ENCODE measurements at places on chromosomes 11 and 22. TPM values are rescaled to one million over a fixed set of nuclear protein-coding genes. Genes with fewer than 3 reads are reported as not detected.

MLC1 gene
- total RNA-seq = 176 TPM

DNA sequence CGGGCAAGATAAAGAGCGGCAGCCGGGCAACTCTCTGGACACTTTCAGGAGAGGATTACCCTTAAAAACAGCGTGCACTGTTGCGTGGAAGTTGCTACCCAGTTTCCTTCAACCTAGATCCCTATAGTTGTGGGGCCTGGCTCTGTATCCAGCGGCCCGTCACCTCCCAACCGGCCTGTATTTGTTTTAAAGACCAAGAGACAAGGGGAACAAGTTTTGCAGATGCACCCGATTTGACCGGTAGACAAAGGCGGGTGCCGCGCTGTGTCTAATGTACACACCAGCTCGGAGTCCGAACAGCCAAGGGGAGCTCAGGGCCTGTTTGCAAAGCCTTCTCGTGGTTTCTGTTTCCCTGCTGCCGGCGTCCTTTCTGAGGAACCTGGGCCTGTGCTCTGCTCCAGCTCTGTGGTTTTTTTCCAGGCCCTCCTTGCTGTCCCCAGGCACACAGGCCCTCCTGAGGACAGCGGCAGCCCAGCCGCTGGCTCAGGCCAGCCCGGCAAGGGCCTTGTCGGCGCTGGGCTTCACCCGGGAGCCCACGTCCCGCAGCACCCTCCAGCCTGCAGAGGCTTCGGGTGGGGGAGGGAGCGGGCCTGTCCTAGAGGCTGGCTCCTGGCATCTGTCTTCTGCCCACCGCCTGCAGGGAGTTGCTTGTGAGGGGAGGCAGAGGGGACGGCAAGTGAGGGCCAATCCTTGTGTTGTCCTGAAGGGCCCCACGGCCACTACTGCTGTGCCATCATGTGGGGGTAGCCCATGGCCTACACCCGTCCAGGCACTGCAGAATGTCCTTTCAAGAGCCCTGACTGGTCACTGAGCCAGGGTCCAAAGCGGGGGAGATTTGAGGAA lies 1.4 kb downstream of the TBX1 start:
- DNase-seq = no peak

GRCh38 chr11:43072096-43072495 lies 239.7 kb upstream of the API5 start:
- no peak for DNase-seq

SLC5A1 gene
- 0.34 TPM for total RNA-seq

- no peak for DNase-seq
These were observed 22.8 kb downstream of the NPAT start for GRCh38 chr11:108199446-108200321.

DNA sequence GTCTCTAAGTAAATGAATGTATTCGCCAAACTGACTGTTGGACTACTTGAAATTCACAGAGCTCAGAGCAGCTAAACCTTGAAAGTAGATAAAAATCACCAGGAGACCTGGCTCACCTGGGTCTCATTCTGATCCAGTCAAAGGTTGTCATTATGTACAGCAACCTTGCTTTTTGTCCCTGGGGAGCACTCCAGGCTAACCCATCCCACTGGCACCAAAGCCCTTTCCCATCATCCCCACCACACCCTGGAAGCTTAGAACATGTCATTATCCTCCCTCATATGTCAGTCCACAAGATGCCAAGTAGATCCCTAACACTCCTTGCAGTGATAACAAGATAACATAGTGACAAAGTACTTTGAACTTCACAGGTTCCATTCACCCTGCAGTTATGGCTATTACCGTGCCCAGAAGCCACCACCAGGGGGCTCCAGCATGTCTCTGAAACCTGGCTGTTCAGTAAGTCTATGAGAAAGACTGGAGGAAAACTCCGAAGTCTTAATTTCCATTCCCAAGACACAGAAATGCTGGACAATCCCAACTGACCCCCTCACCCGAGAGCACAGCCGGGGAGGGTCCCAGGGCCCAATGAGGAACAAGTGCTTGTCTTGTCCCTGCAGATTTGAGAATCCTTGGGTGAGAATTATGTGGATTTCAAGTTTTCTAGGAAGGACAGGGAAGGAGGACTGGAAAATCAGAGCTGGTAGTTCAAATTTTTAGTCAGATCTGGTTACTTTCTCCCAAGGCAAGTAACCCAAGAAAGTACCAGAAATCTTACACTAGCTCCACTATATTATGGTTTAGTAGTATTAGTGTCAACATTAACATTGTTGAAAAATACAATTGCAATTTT lies 43.0 kb upstream of the USP47 start:
- DNase-seq = peak; percentile 86

DNA sequence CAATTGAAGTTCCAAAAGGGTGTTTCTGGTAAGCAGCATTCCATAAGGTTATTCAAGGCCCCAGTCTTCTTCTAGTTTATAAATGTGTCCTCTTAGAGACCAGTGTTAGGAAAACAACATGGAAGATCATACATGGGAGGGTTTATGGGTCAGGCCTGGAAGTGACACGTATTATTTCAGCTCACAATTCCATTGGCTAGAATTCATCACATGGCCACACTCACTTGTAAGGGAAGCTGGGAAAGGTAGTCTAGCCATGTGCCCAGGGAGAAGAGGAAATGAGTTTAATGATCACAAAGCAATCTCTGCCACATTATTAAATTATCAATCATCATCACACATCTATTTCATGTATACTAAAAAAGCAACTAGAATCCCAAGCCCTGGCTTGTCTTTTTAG lies 181.7 kb upstream of the TBCEL start:
- no peak for DNase-seq

C11orf65 gene
- total RNA-seq = 1.7 TPM

DDTL gene
- not detected for total RNA-seq

MPZL2 gene
- 6.2 TPM for total RNA-seq

DNA sequence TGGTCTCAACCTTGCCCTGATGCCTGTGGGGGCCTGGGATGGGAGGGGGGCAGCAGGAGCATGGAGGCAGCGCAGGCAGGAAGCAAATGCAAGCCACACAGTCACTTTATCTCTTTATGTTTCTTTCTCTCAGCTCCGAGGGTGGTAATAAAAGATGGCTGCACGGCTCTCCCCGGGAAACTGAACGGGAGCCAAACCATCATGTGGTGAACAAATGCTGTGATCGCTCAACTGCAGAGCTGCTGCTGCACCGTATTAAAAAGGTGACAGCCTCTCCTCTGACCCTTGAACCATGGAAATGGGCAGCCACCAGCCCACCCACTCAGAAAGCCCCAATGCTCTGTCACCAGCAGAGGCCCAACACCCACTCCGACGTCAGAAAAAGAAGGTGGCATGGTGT lies 110.0 kb downstream of the TIMP3 start:
- no peak for DNase-seq

DNA sequence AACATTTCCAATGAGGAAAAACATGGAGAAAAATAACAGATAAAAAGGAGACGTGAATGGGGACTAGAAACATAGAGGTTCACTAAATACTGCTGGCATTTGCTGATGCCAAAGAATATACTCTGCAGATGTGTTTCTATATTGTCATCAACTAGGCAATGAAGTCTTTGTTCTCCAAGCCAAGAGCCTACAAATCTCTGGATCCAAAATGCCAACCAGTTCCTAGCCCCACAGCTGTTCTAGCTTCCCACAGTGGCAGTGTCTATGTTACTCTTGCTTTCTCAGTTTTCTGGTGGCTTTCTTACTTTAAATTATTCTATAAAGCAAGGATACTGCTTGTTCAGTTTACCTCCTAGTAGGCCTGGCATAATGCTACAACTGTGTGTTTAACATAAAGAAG lies 977.9 kb upstream of the CCDC90B start:
- DNase-seq = peak; percentile 66

MS4A4A gene
- total RNA-seq = 21.9 TPM

CDC42EP2 gene
- 41.4 TPM for total RNA-seq

PNPLA5 gene
- total RNA-seq = 4.4 TPM

GRCh38 chr22:23163665-23164064 lies 16.6 kb upstream of the BCR start:
- peak; percentile 80 for DNase-seq

DNA sequence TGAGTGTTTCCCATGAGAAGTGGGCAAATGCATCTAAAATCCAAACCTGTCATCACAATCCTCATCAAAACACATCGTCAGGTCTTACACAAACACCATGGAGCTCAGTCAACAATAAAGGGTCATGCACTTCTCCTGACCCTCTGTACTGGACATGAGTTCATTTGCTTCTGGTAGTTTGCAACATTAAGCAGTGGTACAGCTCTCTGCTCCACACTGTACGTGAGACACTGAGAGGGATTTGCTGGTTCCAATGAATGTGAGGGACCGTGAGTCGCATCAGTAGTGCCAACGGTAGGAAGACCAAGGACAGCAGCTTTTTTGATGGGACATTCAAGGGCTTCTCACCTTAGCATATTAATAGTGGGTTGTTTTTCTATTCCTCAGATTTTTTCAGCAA lies 752.3 kb downstream of the OPCML start:
- no peak for DNase-seq

PATE3 gene
- total RNA-seq = not detected

- no peak for DNase-seq
These were observed 78.7 kb upstream of the DRD2 start for GRCh38 chr11:113553915-113554314.

DNA sequence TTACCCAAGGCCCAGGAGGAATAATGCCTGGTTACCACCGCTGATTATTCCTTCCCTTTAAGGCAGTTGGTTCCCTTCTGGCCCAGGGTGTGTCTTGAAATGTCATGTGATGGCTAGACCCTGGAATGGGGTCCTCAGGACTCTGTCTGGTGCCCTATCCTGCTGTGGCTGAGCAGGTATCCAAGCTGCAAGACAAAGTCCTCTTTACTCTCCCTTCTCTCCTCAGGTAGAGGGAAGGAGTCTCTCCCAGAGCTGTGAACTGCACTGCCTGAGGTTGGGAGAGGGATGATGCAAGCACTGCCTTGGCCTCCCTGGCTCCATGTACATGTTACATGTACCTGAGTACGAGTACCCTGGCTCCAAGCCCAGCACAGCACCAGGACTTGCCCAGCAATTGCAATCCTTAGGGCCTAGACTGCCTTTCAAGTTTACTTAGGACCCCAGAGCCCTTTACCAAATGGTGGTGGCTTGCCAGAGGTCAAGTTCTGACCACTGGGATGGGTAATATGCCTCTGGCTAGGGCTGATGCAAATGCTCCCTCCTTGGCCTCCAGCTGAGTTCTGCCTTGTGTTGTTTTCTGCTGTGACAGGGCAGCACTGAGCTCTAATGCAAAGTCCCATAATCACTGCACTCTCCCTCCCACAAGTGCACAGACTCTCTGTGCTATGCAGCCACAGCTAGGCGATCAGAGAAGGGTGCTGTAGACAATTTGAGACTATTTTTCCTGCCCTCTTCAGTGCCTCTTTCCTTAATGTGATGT lies 20.7 kb upstream of the AQP11 start:
- DNase-seq = no peak

DNA sequence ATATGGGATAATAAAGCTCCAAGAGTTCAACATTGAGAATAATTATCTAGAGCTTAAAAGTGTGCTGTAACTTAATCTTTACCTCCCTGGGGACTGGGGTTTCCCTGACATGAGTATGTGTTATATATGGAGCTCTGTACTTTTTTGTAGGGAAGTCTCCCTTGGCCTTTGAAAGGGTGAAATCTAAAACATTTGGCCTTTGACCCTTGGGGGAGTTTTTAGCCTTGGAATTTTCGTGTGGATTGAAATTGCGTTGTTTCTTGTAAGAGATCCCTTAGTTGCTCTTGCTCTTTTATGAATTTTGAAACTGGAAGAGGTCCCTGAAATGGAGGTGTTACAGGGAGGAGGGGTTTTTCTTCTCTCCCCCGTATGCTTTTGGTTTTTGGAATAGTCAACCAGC lies 450.0 kb downstream of the NELL1 start:
- DNase-seq = no peak

PRR33 gene
- total RNA-seq = not detected

- DNase-seq = no peak
These were observed 33.7 kb upstream of the CREB3L1 start for GRCh38 chr11:46243796-46244109.

GRCh38 chr11:121890377-121890776 lies 225.6 kb downstream of the BLID start:
- no peak for DNase-seq

TRIM49D2 gene
- not detected for total RNA-seq

OR6A2 gene
- 2.1 TPM for total RNA-seq

- DNase-seq = no peak
These were observed 27.1 kb downstream of the DKK3 start for GRCh38 chr11:11981364-11981763.

DNA sequence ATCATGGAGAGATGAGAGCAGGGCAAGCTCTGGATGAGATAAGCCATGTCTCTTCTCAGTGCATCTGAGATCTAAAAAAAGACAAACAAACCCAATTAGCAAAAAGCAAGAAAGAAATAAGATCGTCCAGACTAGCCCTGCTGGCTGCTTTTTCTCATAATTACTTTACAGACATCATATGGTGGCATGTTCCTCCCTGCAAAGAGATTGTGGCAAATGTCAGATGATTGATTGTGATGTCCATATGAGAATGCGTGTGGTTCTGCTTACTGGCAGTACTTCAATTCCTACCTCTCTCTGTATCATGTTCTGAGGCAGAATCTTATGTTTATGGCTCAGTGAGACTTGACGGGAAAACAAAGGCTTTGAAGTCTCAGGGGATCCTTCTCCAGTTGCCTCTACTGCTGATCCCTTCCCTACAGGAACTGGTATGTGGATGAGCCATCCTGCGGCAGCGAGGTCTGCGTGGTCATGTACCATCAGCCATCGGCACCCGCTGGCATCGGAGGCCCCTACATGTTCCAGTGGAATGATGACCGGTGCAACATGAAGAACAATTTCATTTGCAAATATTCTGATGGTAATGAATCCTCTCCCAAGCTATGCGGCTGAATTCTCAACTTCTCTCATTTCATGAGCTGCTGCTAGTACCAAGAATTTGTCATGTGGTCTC lies 8.8 kb downstream of the LAYN start:
- no peak for DNase-seq

DNA sequence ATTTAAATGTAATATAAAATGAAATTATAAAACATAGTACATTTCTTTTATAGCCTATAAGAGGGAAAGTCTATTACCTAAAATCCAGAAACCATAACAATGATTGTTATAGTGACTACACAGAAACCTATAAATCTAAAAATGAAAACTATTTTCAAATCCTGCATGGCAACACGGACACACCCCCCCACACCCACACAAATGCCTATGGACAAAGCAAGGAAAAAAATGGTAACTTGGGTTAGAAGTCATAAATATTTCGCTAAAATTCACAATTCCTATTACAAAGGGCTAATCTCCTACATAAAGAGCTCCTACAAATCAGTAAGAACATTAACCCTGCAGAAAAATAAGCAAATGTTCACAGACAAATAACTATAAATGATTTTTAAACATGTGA lies 56.4 kb downstream of the GAB2 start:
- DNase-seq = no peak

SLC39A13 gene
- total RNA-seq = 46.8 TPM

- no peak for DNase-seq
These were observed 156.7 kb upstream of the KIRREL3 start for GRCh38 chr11:127157225-127157624.

- DNase-seq = no peak
These were observed 40.1 kb upstream of the CLMP start for GRCh38 chr11:123235117-123235655.

DNA sequence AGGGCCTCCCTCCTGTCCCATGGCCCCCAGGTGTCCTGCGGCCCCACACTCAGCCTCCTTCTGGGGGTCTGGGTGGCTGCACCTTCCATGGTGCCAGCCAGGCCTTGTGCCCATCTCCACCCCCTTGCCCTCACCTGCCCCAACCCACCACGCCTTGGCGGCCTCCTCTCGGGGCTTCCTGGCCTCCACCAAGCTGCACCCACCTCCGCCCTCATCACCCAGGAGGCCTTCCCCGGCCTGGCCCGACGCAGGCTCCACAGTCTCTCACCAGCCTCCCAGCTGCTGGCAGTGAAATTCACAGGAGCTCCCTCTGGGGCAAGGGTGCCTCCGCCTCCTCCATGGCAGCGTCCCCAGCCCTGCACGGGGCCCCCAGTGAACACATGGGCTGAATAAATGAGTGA lies 35.9 kb upstream of the WNT7B start:
- DNase-seq = no peak

POTEH gene
- not detected for total RNA-seq
